ENCODE measurements at places on chromosomes 1 and 21. TPM values are rescaled to one million over a fixed set of nuclear protein-coding genes. Genes with fewer than 3 reads are reported as not detected.

DNA sequence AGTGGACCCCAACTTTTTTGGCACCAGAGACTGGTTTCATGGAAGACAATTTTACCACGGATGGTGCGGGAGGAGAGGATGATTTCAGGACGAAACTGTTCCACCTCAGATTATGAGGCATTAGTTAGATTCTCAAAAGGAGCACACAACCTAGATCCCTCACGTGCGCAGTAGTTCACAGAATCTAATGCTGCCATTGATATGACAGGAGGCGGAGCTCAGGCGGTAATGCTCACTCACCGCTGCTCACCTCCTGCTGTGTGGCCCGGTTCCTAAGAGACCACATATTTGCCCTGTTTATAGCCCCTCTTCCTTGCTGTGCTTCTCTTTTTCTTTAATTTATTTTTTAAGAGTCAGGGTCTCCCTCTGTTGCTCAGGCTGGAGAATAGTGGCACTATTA, 4.6 kb downstream of the NTRK1 start:
- DNase-seq: no peak

- peak; percentile 48 for DNase-seq
Measured at GRCh38 chr1:17122521-17123164, 3.4 kb upstream of the PADI2 start.

DNA sequence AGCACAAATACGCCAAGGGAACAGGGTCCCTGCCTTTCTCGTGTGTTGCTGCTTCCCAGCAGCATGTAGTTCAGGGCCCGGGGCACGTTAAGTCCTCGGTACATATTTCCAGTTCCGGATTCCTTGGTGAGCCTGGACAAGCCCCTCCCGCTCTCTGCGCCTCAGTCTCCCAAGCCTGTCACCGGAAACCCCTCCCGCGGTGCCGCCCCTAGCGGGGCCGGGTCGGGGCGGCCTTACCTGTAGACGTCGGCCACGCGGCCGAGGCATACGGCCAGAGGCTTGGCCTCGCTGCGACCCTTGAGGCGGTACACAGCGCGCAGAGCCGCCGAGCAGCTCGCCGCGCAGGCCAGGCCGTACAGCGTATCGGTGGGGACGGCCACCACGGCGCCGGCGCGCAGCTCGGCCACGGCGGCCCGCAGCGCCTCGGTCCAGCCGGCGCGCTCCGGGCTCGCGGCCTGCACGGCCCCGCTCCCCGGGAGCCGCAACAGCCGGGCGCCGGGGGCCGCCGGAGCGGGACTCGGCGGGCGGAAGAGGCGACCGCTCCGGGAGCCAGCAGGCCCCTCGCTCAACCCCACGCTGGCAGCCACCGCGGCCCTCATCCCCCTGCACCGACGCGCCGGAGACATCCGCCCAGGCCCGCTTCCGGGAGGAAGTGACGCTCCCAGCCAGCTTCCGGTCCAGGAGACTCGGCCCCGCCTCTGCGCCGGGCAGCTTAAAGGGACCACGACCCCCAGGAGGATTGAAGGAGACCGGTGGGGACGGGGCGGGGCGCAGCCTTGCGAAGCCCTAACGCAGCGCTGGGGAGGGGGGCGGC, at the start of the genes C1orf122 and YRDC:
TSS of gene C1orf122 (plus strand) at position 236 of the 814 bp plus-strand sequence. CDS start 615 bp downstream, outside the sequence.
TSS of gene YRDC (minus strand) at position 654 of the 814 bp plus-strand sequence. CDS start at position 626, 28 bp downstream.
- peak; percentile 92 for DNase-seq

DNA sequence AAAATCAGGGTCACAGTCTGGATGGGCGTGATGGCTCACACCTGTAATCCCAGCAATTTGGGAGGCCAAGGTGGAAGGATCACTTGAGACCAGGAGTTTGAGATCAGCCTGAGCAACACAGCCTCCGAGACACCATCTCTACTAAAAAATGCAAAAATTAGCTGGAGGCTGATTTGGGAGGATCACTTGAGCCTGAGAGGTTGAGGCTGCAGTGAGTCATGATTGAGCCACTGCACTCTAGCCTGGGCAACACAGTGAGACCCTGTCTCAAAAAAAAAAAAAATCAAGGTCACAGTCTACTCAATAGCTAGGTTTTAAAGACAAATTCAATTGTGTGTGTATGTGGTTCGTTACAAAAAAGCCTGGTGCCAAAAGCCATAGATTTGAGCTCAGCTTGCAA, 34.4 kb downstream of the TRIM67 start:
- no peak for DNase-seq

GRCh38 chr21:28822486-28823335, 170.0 kb downstream of the LTN1 start:
- no peak for DNase-seq

The BARHL2 gene
- not detected for total RNA-seq
